ENCODE measurements at places on chromosomes 3 and 15. TPM values are rescaled to one million over a fixed set of nuclear protein-coding genes. Genes with fewer than 3 reads are reported as not detected.

Gene PRR20G
- total RNA-seq = not detected

Gene FGD5
- total RNA-seq = 2.6 TPM

Gene EPHB3
- 5.2 TPM for total RNA-seq

Gene TXNRD3
- 11.1 TPM for total RNA-seq

Gene TRPC1
- 7.9 TPM for total RNA-seq

Gene IQCF5
- total RNA-seq = not detected

Gene CA12
- 9.5 TPM for total RNA-seq

Gene MEX3B
- total RNA-seq = 10.0 TPM

Gene PPARG
- total RNA-seq = 37.9 TPM

- no peak overlapping the region for H3K27ac ChIP-seq
- no peak for DNase-seq
- H3K4me1 ChIP-seq = no peaks in the 10 kb centered on the region
Measured at GRCh38 chr3:19116239-19116638, 32.1 kb upstream of the KCNH8 start.

- no peak overlapping the region for H3K4me3 ChIP-seq
- no peaks in the 10 kb centered on the region for H3K4me1 ChIP-seq
- DNase-seq = no peak
- H3K27ac ChIP-seq = no peak overlapping the region
- H3K36me3 ChIP-seq = no peaks in the 10 kb centered on the region
- H3K27me3 ChIP-seq = no peaks in the 10 kb centered on the region
Measured at GRCh38 chr3:2921452-2921851, 188.7 kb downstream of the IL5RA start.

DNA sequence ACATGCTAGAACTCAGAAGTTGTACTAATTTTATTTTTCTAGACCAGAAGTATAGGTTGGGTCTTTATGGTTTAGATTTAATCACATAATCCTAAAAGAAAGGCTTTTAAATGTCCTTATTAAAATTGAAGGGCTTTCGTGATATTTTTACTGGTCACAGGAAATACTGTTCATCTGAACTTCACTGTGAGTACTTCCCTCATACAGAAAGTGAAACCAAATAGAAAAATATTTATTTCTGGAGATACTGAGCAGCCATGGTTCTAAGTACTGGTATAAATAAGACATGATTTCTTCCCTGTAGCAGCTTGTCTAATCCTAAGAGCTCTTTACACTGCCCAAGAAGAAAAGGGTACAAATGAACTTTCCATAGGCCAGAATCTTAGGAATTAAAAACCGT is 2.0 kb downstream of the SNRK start:
- peak overlapping the region; percentile 82 for H3K27ac ChIP-seq
- no peaks in the 10 kb centered on the region for H3K27me3 ChIP-seq
- H3K4me3 ChIP-seq = peak overlapping the region; percentile 6
- H3K36me3 ChIP-seq = no peaks in the 10 kb centered on the region

GRCh38 chr15:89903858-89904130 is 9.0 kb downstream of the ARPIN start:
- no peak for DNase-seq
- H3K27me3 ChIP-seq = no peaks in the 10 kb centered on the region
- H3K4me3 ChIP-seq = no peak overlapping the region

- no peak for DNase-seq
- H3K4me1 ChIP-seq = no peaks in the 10 kb centered on the region
- no peaks in the 10 kb centered on the region for H3K36me3 ChIP-seq
- H3K4me3 ChIP-seq = no peak overlapping the region
- no peak overlapping the region for H3K27ac ChIP-seq
Measured at GRCh38 chr3:105364128-105364527, 2.6 kb upstream of the ALCAM start.

GRCh38 chr3:64321747-64322146 is 96.5 kb upstream of the PRICKLE2 start:
- peak; percentile 60 for DNase-seq
- no peaks in the 10 kb centered on the region for H3K36me3 ChIP-seq
- no peaks in the 10 kb centered on the region for H3K27me3 ChIP-seq
- peaks cover 8% of the 10 kb centered on the region for H3K4me1 ChIP-seq

DNA sequence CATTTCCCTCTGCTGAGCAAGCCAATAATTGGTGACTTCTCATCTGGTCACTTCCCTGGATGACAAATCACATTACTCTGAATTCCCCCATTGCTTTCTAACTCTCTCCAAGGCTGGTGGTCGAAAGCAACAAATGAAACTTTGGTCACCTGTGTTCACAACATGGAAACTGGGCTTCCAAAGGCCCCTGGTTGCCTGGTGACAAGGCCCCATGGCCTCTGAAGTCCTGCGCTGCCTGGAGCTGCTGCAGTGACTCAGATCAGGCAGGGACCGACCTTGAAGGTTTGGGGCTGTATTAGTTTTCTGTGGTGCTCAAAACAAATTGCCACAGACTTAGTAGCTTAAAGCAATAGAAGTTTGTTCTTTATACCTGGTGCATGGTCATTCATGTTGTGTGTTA is 345.3 kb downstream of the WDR72 start:
- H3K4me3 ChIP-seq = no peak overlapping the region
- no peaks in the 10 kb centered on the region for H3K27me3 ChIP-seq
- no peaks in the 10 kb centered on the region for H3K4me1 ChIP-seq
- H3K27ac ChIP-seq = no peak overlapping the region

DNA sequence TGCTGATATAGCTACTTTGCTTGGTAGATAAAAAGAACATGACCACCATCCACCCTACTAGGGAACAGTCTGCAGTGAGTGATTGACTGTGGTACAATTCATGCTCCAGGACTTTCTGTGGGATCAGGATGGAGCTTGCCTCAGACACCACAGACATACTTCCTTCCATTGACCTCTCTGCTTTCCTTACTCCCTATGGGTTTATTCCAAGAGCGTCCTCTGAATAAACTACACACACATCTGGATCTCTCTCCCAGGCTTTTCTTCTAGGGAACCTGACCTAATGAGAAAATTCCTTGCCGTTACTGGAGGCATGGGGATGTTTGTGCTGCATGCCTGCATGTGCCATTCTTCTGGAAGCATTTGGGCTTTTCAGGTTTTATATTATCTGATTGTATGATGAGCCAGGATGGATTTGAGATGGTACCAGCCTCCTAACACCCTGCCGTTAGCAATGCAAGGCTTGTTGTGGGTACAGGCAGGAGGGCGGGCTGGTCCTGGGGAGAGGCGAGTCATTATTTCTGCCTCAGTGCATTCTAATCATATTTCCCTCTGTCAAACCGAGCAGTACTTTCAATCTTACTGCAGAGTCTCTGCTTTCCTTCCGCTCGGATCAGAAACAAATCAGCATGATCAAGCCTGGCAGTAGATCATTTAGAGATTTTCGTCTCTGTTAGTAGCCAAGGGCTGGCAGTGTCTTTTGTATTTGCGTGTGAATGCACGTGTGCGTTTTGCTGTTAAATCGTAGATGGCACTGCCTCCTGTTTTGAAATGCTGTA is 279.2 kb downstream of the PDCD6IP start:
- H3K36me3 ChIP-seq = no peaks in the 10 kb centered on the region
- H3K27me3 ChIP-seq = no peaks in the 10 kb centered on the region
- no peaks in the 10 kb centered on the region for H3K4me1 ChIP-seq

DNA sequence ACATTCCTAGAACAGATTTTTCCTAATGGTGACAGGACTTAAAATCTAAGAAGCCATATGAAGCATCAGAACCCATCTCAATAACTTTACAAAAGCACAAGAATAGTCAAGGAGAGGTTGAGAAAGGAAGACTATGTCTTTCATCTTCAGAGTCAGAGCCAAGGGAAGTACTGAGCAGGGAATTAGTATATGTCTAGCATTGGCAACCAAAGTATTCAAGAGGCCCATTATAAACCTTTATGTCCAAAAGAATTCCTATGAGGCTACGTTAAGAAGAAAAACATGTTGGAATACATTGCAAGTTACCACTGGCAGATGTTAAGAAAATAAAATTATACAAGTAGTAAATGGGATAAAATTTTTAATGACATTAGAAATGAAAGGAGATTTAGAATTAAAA is 150.5 kb downstream of the MAGI1 start:
- H3K4me1 ChIP-seq = peaks cover 3% of the 10 kb centered on the region
- H3K36me3 ChIP-seq = no peaks in the 10 kb centered on the region
- no peaks in the 10 kb centered on the region for H3K27me3 ChIP-seq

- H3K4me1 ChIP-seq = no peaks in the 10 kb centered on the region
- no peak overlapping the region for H3K4me3 ChIP-seq
- H3K27me3 ChIP-seq = no peaks in the 10 kb centered on the region
- H3K27ac ChIP-seq = no peak overlapping the region
Measured at GRCh38 chr3:122572940-122573412, 4.5 kb upstream of the PARP15 start.

GRCh38 chr3:177057768-177058167 is 139.5 kb downstream of the TBL1XR1 start:
- no peak for DNase-seq
- H3K4me1 ChIP-seq = no peaks in the 10 kb centered on the region
- no peak overlapping the region for H3K27ac ChIP-seq

DNA sequence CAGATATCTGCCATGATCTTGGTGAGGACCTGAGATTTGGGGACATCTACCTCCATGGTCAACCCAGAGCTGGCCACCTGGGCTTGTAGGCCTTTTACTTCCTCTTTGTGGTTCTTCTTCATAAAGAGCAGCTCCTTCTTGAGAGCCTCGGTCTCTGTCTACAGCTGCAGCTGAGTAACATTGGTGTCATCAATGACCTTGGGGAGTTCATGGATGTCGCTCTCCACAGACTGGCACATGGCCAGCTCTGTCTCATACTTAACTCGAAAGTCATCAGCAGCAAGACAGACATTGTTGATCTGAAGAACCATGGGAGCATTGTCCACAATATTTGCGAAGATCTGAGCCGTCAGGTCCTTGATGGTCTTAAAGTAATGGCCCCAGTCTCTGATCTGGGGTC is 15.7 kb upstream of the RASA2 start:
- DNase-seq = no peak
- no peaks in the 10 kb centered on the region for H3K4me1 ChIP-seq
- no peaks in the 10 kb centered on the region for H3K27me3 ChIP-seq
- no peak overlapping the region for H3K4me3 ChIP-seq
- no peaks in the 10 kb centered on the region for H3K36me3 ChIP-seq
- no peak overlapping the region for H3K27ac ChIP-seq

GRCh38 chr15:27958911-27959578 is 140.1 kb downstream of the OCA2 start:
- H3K27ac ChIP-seq = no peak overlapping the region
- H3K27me3 ChIP-seq = no peaks in the 10 kb centered on the region
- no peak overlapping the region for H3K4me3 ChIP-seq
- no peaks in the 10 kb centered on the region for H3K36me3 ChIP-seq
- H3K4me1 ChIP-seq = no peaks in the 10 kb centered on the region

DNA sequence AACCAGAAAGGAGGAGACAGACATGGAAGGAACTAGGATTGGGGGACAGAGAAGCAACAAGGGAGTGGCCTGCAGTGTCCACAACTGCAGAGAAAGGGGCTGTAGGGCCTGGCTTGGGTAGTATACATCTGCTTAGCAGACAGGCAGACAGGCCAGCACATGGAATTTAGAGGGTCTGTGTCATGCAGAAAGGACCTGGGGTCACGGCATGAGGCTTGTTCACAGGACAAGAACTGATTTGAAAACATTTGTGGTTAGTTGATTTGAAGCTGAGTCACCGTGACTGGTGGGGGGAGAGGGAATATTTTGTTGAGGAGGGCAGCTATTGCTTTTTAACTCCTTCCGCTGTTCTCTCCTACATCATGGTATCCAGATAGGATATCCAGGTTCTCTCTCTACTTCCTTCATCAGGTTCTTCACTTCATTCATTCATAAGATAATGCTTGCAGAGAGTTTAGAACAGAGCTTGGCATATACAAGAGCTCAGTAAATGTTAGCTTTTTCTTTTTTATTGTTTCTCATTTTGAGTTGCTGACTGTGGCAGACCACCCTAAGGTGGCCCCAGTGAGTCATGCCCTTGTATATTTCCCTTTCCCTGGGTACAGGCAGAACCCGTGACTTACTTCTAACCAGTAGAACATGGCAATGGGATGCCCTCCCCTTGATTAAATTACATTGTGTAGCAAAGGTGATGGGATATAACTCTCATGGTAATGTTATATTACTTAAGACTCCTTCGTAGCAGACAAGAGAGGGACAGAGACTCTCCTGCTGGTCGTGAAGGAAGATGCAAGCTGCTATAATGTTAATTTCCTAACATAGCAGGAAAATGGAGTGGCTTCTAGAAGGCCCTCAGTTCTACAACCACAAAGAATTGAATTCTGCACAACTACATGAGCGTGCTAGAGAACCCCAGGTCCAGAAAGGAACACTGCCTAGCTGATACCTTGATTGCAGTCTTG is 95.0 kb upstream of the NMNAT3 start:
- H3K27ac ChIP-seq = no peak overlapping the region
- no peaks in the 10 kb centered on the region for H3K36me3 ChIP-seq
- H3K4me3 ChIP-seq = no peak overlapping the region
- DNase-seq = no peak

DNA sequence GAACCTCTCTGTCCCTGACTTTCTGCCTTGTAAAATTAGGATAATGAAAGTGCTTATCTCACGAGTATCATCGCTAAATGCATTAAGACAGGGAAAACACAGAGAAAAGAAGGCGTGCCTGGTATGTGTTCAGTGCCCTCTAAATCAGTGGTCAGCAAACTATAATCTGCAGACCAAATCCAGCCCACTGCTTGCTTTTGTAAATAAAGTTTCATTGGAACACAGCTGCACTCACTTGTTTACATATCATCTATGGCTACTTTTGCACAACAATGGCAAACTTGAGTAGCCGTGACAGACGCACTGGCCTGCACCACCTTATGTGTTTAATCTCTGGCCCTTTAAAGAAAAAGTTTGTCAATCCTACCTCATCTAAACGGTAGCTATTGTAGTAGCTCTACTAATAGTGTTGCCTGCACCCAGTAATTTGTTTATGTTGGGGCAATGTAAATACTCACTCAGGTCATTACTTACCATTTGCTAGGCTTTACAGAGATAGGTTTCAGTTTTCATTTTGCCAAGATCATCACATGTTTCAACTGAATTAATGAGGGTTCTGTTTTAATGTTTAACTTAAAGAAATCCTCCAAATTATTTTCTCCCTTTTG is 229.4 kb downstream of the FEZF2 start:
- H3K27ac ChIP-seq = no peak overlapping the region
- no peaks in the 10 kb centered on the region for H3K4me1 ChIP-seq
- no peak overlapping the region for H3K4me3 ChIP-seq
- no peaks in the 10 kb centered on the region for H3K27me3 ChIP-seq
- H3K36me3 ChIP-seq = no peaks in the 10 kb centered on the region

DNA sequence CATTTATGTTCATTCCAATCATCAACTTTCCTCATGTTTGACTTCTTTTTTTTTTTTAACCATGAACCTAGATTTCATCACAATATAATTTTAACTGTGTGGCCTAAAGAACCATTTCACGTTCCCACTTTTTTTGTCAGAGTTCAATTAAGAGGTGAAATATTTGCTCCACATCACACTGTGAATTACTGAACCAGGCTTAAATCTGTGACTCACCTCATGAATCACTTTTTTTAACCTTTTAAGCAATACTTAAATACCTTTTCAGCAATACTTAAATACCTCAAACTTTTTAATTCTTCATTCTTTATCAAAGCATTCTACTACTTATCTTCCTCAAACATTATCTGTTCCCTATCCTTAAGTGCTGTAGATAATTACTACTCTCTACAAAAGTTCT is 137.6 kb downstream of the SI start:
- H3K4me1 ChIP-seq = no peaks in the 10 kb centered on the region
- H3K4me3 ChIP-seq = no peak overlapping the region
- H3K27me3 ChIP-seq = no peaks in the 10 kb centered on the region
- no peak overlapping the region for H3K27ac ChIP-seq
- DNase-seq = no peak
- H3K36me3 ChIP-seq = no peaks in the 10 kb centered on the region

Measured in hepatocyte (in vitro differentiated cells).